CD4-positive, alpha-beta T cell treated with Interleukin-6 at 100 ng/mL for 8 hours (primary cell): ENCODE measurements at places on chromosomes 2 and 18.
A peak's percentile ranks its signal among the peaks of the same experiment; 100 is the strongest.

DNA sequence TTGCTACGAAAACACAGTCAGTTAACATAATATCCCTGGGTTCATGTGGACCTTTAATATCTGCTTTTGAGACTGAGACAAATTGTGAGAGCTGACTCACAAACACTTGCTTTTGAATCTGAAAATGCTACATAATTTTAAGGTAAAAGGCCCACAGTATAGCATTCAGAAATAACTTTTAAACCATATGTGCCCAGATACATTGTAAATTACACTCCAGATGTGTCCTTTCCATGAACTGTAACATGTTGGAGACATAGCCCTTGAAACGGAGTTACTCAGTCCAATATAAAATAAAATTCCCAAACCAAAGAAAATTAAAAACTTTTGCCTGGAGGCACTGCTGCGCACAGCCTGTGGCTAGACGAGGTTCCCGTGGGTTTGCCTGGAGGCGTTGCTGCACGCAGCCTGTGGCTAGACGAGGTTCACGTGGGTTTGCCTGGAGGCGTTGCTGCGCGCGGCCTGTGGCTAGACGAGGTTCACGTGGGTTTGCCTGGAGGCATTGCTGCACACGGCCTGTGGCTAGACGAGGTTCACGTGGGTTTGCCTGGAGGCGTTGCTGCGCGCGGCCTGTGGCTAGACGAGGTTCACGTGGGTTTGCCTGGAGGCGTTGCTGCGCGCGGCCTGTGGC is 131.9 kb upstream of the ALKAL2 start:
- DNase-seq = no peak

DNA sequence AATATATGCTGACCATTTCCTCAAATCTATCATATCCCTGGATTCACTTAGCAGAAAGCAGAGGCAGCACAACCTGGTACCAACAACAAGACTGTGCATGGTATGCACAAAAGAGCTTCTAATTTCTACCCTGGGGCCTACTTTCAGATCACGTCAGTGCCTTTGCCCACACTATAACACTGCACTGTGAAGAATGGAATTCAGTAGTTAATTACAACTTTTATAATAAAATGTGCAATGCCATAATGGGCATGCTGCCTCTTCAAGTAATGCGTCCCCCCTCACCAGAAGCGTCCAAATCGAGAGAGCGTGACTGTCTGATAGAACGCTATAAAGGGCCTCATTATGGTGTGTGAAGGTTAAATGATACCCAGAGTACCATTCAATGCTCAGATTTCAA is 328.1 kb upstream of the PKDCC start:
- DNase-seq = no peak

GRCh38 chr2:173442542-173442941 is 87.9 kb downstream of the CDCA7 start:
- no peak for DNase-seq

DNA sequence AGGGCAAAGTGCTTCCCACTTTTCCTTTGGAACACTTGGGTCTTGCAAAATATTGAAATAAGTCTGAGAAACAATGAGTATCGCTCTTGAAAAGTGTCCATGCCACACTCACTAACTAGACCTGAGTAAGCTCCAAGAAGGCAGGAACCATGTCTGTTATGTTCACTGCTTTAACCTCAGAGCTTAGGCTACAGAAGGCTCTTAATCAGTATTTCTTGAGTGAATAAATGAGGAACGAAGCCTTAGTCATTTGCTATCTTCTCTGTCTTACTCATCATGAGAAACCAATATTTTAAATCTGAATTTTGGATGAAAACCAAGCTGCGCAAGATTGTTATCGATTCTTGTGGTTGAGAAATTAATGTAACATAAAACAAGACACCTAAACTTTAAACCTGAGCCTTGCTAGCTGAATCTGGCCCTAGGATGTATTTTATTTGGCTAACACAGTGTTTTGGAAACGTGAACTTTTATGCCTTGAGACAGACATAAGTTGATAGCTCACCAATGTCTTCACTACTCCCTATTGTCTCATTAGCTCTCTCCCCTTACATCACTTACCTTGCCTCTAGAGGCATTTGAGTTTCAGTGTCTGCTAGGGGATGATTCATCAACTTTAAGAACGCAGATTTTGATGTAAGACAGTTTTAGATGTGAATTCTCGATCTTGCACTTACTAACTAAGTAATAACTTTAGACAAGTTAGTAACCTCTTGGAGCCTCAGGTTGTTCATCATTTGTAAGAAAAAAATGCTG is 392.8 kb upstream of the MEIS1 start:
- DNase-seq = no peak

- no peak for DNase-seq
Measured at GRCh38 chr2:23953625-23954024, 13.4 kb downstream of the UBXN2A start.

DNA sequence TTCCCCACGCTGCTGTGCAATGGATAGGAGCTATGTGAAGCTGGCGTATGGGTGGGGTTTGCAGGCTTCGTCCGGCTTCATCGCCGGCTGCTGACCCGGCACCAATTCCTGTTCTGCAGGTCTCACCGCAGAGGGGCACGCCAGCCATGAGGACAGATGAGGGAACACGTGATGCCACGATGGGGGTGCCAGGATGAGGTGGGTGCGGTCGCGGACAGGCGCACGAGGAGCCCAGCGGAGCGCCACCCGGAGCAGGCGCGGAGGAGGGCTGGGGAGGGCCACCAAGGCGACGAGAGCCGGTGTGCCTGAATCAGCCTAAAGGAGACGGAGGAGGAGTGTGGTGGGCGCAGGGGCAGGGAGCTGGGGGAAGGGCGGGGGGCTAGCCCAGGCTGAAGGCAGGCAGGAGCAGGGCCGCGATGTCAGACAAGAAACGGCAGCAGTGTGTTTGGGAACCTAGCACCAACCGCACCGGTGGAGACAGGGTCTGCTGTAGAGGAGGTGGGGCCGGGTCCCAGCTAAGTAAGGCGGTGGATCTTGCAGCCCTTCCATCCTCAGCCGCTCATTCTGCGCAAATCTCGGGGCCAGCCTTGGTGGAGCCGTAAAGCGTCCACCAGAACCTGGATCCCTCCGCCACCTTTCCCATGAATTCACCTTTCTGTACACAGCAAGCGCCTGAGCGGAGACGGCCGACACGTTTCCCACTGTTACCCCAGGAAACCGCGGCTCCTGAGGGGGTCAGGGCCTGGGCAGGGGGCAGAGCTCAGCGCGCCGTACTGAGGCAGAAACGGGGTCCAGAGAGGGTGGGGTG is 17.0 kb upstream of the CD8A start:
- DNase-seq = no peak

DNA sequence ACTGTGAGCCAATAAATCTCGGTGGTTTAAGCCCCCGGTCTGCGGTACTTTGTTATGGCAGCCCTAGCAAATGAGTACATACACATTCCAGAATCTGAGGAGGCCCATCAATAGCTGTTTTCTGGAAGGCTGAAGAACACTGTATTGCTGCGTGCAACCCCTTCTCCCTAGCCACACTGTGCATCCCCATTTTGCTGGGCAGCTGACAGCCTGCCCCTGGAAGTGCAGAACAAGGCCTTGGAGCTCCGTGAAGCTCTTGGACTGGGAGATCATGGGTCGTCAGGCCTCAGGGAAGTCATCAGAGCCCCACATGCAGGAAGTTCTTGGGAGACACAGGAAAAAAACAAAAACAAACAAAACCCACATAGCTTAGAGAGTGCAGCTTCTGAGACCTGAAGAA is 90.6 kb upstream of the ST6GAL2 start:
- DNase-seq = no peak

DNA sequence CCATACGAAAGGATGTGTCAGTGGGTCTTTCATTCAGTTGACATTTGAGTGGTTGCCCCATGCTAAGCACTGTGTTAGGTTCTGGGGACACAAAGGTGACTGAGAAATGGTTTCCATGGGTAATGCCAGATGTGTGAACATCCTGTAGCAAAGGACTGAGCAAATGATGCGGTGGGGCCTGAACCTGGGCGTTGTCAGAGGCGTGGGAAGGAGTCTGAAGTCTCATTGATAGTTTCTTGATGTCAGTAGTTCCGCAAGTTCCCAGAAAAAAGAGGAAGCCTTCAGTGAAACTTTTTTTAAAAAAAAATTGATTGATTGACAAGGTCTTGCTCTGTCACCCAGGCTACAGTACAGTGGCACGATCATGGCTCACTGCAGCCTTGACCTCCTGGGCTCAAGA is 56.9 kb downstream of the LIMS1 start:
- DNase-seq = no peak

DNA sequence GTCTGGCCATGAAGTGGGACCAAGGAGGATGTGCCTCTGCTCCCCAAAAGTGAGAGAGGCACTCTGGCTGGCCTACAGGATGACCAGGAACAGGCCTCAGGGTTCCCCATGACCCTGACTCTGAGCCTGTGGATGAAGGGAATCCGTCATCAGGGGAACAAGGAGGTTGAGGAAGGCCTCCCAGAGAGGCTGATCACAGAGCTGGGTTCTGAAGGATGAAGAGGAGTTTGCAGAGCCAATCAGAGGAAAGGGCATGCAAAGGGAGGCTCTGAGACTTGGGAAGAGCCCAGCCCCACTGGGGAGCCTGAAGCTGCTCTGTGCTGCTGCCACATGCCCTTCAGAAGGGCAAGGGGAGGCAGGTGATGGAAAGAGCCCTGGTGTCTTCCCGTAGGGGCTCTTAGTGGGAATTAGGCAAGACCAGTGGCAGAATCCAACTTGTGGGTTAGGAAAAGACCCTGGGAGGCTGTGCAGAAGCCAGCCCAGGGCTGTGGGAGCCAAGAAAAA is 141.3 kb upstream of the ID2 start:
- DNase-seq = no peak

DNA sequence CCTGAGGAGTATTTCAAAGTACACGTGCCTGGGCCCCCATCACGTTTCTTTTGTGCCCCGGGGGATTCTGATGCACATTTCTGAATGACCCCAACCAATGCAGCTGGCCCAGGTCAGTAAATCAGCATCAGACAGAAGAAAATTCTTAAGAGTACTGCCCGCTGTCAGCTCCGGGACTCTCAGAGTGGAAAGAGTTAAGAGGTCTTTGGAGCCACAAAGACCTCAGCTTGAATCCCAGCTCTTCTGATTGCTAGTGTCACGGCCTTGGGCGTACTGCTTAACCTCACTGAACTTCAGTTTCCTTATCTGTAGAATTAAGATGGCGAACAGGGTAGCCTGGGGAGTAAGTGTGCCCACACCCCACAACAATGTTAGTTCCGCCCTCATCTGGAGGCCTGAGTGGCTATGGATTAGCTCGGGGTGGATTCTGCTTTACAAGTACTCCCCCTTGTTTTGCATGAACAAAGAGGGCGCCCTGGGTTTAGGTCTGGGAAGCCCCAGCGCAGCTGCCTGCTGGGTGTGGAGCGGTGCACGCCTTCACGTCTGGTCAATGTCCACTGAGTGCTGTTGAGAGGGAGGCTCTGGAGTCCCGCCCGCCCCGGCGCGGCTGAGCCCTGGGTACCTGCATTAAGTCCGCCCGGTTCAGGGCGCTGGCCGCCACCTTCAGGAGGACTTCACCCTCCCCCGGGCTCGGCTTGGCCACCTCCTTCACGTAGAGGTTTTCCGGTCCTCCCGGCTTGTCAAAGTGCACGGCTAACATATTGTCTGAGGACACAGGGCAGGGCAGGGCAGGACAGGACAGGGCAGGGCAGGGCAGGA is 858 bp downstream of the TP53I3 start:
- DNase-seq = peak; percentile 36

DNA sequence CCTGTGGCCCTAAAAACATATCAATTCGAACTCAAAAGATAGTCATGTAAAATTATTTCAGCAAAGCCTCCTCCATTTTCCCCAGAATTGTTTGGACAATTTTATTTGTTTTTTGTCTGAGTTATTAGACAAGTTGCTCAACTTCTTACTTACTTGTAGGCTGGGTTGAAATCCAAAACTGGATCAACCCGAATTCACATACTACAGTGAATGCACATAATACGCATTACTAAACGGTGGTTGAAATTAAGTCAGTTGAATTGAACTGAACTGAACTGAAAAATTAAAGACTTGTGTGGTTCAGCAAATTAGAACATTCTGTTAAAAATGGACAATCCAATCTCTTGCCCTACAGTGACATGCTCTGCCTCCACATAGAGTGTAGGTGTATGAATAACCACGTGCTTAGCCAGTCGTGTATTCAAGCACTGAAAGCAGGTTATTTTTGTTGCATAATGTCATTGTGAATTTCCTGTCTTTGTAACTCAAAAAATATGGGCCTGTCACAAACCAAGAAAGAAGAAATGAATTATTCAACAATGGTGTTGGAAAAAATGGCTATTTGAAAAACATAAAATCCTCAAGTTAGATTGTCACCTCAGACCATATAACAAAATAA is 441.0 kb downstream of the TXNL1 start:
- no peak for DNase-seq

- DNase-seq = no peak
Measured at GRCh38 chr2:105294844-105295481, 34.6 kb downstream of the TGFBRAP1 start.

DNA sequence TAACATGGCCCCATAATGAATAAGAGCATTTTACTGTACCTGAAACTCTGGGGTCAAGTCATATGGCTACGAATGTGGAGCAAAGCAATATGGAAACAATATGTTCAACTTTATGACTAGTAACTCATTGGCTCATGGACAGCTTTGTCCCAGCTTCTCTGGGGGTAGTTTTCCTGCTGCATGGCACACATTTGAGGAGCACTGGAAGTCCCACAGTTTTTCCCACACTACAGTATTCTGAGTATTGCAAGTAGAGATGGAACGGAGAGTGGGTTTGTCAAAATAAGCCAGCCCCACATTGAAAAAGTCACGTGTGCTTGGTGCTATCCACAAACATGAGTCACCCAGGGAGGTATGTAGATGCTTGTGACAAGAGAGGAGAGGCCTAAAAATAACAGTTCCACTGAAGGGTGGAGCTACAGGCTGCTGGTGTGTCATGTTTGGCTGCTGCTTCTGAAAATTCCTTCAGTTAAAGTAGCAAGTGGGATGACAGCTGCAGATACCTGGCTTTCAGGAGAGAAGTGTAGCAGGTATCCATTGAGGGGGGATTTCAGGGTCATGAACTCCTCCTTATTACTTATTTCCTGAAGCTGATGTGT is 48.2 kb upstream of the CTAGE1 start:
- DNase-seq = no peak

GRCh38 chr2:98932778-98933343 is 3.2 kb downstream of the CRACDL start:
- no peak for DNase-seq

GRCh38 chr2:27249891-27250651 is 12.8 kb downstream of the SLC30A3 start:
- peak; percentile 36 for DNase-seq

GRCh38 chr2:222424729-222425671 is 657 bp downstream of the SGPP2 start:
- no peak for DNase-seq

DNA sequence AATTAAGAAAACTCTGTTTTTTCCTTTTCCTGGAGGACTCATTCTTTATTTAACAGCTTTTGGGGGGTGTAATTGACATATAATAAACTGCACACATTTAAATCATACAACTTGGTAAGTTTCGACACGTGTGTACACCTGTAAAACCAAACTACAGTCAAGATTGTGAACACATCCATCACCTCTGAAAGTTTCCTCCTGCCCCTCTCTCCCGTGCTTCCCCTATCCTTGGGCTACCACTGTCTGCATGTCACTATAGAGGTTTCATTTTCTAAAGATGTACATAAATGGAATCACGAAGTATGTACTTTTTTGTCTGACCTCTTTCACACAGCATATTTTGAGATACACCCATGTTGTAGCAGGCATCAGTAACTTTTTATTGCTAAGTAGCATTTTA is 100.0 kb downstream of the BIN1 start:
- DNase-seq = no peak

GRCh38 chr18:59565957-59566356 is 131.3 kb downstream of the CCBE1 start:
- DNase-seq = no peak
